ENCODE measurements at places on chromosomes 4 and X. TPM values are rescaled to one million over a fixed set of nuclear protein-coding genes. Genes with fewer than 3 reads are reported as not detected.
A peak's percentile ranks its signal among the peaks of the same experiment; 100 is the strongest.

GRCh38 chr4:140150636-140150885, 3.4 kb downstream of the MAML3 start:
- DNase-seq, result no peak

- no peak for DNase-seq
These were observed 28.7 kb downstream of the SEC24B start for GRCh38 chr4:109462297-109462696.

GRCh38 chr4:41160856-41161255, 53.5 kb downstream of the APBB2 start:
- no peak for DNase-seq

GRCh38 chr4:93896516-93896915, 68.0 kb downstream of the ATOH1 start:
- DNase-seq, result no peak

DNA sequence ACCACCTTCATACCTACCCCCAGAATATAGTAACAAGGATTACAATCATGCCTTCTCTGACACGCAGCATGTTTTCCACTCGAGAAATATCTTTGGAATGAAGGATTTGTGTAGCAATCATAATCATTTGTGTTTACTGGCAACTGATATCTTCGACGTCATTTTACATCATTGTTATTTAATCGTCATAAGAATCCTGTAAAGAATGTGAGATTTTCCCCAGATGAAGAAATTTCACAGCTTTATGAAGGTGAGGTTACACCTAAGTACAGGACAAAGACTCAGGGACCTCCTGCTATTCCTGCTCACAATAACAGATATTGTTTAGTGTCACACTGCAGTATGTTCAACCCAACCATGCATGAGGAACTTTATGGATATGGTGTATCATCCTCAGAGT, 198.2 kb upstream of the LDB2 start:
- DNase-seq, result no peak

- DNase-seq, result no peak
These were observed 8.0 kb upstream of the KCNE5 start for GRCh38 chrX:109632906-109633504.

DNA sequence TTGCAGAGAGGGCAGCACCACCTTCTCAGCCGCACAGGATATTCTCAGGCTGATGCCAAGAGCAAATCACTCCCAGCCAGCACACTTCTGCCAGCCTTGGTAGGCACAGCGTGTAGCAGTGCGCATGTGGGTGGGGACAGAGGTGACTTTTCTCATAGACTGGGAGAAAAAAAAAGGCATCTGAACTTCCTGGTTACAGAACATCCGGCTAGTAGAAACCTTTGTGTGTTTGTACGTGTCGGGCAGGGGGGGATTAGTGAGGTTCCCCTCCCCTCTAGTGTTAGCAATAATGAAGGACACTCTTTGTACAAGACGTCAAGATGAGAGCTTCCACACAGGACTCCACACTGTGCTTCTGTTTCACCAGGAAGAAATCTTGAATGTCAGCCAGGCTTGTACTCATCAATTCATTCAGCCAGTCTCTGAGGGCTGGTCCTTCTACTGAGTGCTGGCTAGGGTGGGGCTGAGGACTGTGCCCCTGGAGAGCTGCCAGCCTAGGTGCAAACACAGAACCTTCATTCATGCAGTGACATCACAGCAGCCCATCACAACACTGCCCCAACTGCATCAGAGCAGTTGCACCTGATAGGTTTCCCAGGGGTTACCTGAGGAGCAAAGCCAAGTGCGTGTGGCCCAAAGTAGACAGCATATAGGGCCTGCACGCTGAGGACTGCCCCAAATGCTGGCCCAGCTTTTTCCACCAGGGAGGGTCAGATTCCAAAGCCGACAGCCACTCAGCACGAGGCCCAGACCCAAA, 34.7 kb downstream of the SLC25A5 start:
- no peak for DNase-seq

DNA sequence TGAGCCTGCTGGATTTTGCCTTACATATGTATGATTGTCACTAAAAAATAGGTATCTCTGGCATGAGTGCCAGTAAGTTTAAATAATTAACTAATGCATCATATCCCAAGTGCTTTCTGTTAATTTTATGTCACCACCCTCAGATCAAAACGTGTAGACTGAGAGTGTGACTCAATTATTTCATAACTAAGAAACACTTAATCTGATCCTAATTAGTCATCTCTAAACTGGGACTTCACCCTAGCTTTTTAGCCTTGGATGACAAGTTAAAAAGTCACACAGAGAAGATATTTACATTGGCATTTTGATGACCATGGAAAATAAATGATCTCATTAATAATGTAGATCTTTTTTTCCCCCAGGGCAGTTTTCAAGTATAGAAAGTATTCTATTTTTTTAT, 23.1 kb upstream of the SLC6A14 start:
- DNase-seq, result no peak

- peak; percentile 90 for DNase-seq
These were observed 7.0 kb downstream of the HTRA3 start for GRCh38 chr4:8276358-8277240.

- DNase-seq, result no peak
These were observed 107.5 kb downstream of the ATG4A start for GRCh38 chrX:108199041-108199440.

The LAS1L gene
- total RNA-seq, result 20.4 TPM

The PUDP gene
- total RNA-seq, result 16.5 TPM

The PHOX2B gene
- total RNA-seq, result not detected

The PLK4 gene
- total RNA-seq, result 0.49 TPM

The DSPP gene
- not detected for total RNA-seq
